HS-5 (cell line): ENCODE measurements at places on chromosomes 3 and 15.

GRCh38 chr15:71228403-71228802, 113.1 kb downstream of the THSD4 start:
- no peak for DNase-seq

GRCh38 chr3:58013099-58013498, 4.9 kb downstream of the FLNB start:
- DNase-seq = no peak

DNA sequence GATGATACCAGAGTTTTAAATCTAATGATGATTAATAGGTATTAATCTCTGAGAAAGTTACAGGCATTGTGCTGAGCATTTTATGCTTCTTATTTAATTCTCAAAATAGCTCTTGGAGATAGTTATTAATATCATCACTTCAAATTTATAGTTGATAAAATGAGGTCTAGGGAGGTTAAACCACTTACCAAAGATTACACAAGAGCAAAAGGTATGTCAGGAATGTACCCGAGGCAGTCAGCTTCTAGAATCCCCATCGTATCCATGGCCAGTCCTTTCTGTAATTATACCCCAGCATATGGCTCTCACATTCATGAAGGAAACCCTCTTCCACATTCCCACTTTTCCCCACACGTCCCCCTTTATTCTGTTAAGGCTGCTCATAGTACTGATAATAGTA, 421.3 kb downstream of the PYDC2 start:
- peak; percentile 9 for DNase-seq

- no peak for DNase-seq
Measured at GRCh38 chr15:64656508-64656907, 118.9 kb downstream of the RBPMS2 start.

- no peak for DNase-seq
Measured at GRCh38 chr3:41356775-41357174, 157.5 kb downstream of the CTNNB1 start.

- no peak for DNase-seq
Measured at GRCh38 chr3:64063207-64063982, 40.1 kb upstream of the PSMD6 start.

DNA sequence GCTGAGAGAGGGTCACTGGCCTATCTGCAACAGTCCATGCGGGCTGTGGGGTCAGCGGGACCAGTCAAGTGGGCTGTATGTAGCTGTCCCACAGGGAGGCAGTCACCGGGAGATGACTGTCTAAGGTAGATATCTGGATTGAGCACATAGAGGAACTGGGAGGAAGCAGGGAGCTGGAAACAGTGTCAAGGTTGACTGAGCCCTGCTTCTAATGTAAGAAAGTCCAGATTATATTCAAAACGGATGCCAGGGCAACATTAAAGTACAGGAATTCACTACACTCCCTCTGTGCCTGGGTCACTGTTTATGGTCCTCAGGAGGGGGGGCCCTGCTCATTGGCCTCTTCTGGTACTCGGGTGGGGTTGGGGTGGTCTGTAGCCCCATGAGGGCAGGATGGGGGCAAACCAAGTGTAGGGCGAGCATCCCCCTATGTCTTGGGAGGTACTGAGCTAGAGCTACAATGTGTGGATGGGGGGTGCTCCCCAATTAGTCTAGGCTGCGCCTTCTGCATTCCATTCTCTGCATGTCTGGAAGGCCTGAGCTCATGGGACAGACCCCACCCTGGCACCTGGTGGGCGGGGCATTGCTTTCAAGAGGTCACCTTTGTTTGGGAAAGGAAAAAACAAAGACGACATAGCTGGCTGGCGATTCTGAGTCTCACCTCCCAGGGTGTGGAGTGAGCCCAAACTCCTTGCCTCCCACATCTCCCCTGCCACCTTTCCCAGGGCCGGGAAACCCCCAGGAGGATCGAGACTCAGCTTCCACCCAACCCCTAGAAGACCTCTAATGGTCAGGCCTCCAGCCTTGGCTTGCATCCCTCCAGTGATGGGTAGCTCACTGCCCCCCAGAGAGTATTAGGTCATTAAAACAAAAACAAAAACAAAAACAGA, 45.1 kb upstream of the C15orf39 start:
- DNase-seq = no peak

DNA sequence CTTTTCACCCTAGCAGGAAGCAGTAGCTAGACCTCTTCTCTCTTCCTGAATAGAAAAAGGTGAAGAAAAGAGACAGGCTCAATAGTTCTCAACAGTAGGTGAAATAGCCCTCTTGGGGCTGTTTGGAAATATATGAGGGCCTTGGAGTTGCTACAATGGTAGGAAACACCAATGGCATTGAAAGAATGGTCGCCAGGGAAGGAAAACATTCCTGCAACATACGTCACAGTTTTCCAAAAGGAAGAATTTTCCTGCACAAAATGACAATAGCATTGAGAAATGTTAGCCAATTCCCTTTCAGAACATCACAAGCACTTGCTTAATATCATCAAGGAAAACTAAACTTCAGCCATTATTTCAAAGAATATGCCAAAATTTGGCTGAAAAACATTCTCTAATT, 484.5 kb downstream of the IGSF11 start:
- DNase-seq = peak; percentile 8

DNA sequence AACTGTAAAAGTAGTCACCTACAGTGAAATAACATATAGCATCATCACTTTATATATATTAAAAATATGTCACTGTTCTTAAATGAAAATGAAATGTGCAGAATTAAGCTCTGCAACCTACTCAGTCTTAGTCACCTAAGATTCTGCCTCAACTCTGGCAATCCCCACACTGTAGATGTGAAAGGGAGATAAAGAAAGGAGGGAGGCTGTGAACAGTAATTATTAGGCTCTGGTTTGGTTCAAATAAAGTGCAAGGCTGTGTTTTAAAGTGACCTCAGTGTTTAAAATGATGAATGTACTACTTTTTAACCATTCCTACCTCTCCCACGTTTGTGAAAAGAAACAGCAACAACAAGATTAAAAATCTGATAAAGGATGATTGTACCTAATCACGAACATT, 72.2 kb downstream of the ATP8B4 start:
- no peak for DNase-seq

DNA sequence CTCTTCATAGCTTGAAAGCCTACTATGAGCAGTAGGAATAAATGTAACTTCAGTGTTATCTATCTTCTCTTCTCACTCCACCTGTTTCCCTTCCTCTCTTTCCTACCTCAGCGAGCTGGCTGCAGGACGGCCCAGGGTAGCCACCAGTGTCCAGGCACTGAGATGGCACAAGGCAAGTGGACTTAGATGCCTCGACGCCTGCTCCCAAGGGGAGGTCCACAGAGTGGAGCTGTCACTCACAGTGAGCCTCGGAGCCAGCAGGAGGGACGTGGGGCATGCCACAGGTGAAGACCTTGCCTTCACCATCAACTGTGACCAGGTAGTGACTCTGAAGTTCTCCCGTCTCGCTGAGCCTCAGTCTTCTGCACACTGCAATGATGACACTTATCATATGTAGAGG, 88.2 kb downstream of the PCSK6 start:
- no peak for DNase-seq

DNA sequence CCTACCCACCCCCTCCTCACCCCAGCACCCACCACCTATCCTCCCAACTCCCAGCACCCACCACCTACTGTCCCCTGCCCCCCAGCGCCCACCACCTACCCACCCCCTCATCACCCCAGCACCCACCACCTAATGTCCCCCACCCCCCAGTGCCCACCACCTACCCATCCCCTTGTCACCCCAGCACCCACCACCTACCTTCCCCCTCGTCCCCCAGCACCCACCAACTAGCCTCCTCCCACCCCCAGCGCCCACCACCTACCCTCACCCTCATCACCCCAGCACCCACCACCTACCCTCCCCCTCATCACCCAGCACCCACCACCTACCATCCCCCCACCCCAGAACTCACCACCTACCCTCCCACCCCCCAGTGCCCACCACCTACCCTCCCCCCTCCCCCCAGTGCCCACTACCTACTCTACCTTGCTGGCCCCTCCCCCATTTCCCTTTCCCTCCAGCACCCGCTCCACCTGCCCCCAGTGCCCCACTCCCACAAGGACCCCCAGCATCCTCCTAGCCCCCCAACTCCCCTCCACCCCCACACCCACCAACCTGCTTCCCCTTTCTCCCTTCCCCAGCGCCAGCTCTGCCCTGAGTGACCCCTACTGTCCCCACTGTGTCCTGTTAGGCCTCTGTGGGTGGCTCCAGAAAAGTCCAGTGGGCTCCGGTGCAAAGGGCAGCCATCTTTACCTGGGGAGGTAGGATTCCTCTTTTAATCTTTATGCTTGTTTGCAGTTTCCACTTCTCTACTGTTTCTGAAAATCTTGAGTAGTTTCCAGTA, 1.2 kb downstream of the UROC1 start:
- no peak for DNase-seq

- no peak for DNase-seq
Measured at GRCh38 chr3:41847679-41848078, 114.2 kb downstream of the ULK4 start.

DNA sequence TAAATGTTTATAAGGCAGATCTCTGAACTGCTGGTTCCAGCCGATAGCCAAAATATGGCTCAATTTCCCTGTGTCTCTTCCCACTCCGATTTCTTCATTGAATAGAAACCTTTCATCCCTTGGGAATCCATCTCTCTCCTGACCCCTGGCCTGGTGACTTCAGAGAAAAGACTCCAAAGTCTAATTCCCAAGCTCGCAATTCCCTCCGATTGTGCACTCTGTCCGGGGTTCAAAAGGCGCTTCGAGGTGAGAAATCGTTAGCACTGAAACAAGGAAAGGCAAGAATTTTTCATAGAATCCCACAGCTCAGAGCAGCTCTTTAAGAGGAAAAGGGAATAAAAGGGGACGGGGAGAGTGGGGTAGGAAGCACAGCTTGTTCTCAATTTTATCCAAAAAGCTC, 18.4 kb upstream of the RAD18 start:
- DNase-seq = no peak

DNA sequence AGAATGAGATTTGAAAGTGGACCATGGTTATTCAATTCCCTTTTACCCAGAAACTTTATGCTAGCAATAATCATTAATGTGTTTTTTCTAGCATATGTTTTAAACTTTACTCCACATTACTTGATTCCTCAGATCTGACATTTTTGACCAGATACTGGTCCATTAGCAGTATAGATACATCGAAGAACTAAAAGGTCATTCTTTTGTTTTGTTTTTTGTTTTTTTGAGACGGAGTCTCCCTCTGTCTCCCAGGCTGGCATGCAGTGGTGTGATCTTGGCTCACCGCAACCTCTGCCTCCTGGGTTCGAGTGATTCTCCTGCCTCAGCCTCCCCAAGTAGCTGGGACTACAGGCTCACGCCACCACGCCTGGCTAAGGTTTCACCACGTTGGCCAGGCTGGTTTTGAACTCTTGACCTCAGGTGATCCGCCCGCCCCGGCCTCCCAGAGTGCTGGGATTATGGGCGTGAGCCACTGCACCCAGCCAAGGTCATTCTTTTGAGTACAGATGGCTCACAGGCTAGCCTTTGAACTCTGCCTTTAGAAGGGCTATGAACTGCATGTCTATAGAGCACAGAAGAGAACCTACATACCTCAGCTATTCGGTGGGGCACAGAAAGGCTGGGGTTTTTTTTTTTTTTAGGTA, 28.6 kb downstream of the CHP1 start:
- DNase-seq = no peak
